WTC11 (cell line): ENCODE measurements at places on chromosomes 4 and X.

- no peak overlapping the region for H3K27ac ChIP-seq
- DNase-seq: no peak
Measured at GRCh38 chr4:7066006-7066405, 1.9 kb downstream of the GRPEL1 start.

DNA sequence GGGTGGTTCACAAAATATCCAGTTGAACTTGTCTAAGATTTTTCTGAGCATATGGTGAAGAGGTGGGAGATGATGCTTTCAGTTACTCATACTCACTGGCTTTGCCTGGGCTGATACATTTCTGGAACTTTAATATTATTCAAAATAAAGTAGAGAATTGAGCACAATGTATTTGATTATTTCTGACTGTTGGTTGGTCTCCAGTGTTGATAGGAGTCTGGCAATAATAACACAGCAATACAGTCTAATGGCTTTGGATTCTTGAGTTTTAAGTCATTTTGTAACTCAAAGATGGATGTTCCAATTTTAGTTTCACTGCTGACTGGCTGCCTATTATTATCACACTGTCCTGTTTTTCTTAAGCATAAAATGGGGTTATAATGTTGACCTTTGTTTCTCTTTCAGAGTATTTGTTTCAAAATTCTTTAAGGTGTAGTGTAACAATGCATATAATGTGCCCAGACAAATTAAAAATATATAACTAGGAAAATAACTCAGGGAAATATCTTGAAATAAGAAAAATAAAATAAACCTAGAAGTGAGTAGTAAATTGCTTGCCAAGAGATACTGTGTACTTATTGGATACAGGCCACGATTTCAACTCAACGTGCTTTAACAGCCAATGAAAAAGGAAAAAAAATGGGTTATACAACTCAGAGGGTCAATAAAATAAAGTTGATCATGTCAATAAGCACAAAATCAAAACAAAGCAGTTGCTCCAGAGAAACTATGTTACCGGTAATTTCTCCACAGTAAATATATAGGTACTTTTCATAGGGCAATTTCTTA is 99.0 kb downstream of the ARSJ start:
- DNase-seq: no peak
- no peak overlapping the region for H3K27ac ChIP-seq
- H3K27me3 ChIP-seq: no peaks in the 10 kb centered on the region
- H3K4me3 ChIP-seq: no peak overlapping the region

DNA sequence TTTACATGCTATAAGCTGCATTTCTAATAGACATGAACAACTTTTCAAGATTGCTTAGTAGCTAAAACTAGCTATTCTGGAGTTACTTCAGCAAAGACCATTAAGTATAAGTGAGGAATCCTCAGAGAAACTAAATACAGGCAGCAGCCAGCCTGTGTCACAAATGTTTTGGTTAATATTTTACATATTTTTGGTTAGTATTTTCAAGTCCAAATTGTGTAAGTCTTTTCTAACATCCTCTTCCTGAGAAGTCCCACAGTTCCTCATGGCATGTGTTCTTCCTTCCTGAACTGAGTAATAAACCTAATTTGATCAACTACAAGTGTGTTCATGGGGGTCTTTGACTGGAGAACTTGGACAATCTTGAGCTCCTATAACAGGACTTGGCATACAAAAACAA is 42.4 kb upstream of the MCF2 start:
- no peak overlapping the region for H3K4me3 ChIP-seq
- peaks cover 22% of the 10 kb centered on the region for H3K36me3 ChIP-seq
- no peak overlapping the region for H3K27ac ChIP-seq
- no peaks in the 10 kb centered on the region for H3K27me3 ChIP-seq

- DNase-seq: no peak
- H3K4me1 ChIP-seq: peaks cover 2% of the 10 kb centered on the region; the same call in 1 of the 2 replicates
- no peak overlapping the region for H3K27ac ChIP-seq
- no peaks in the 10 kb centered on the region for H3K27me3 ChIP-seq
- no peak overlapping the region for H3K4me3 ChIP-seq
Measured at GRCh38 chr4:102089850-102090621, 255.2 kb downstream of the SLC39A8 start.

DNA sequence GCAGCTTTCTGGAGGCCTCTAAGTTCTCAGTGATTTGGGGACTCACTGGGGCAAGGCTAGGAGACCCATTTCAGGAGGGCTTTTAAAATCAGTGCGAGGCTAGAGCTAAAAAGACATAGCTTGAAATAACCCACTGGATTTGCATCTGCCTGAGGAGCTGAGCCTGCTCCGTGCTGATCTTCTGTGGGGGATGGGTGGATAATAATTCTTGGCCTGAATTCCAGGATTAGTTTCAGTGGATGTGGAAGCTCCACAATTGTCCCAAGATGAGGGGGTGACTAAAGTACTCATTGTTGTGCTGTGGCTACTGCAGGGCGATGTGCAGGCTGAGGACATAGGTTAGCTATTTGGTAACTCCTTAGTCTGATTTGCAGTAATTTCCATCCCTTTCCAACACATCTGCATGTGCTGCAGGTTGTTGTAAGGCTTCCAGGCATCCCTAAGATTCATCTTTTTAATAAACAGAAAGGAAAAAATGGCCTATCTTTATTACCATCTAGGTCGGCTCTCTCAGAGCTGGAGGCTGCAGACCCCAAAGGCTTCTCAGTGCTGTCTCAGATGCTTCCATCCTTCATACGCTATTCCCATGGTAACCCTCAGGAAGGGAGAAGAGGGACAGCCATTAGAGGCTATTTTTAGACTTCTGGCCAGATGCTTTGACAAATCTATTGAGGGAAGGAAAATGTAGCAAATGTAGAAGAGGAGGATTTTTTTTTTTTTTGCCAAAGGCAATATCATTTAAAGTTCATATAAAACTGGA is 63.4 kb downstream of the GRXCR1 start:
- DNase-seq: no peak
- H3K4me3 ChIP-seq: no peak overlapping the region
- H3K27ac ChIP-seq: no peak overlapping the region
- H3K36me3 ChIP-seq: no peaks in the 10 kb centered on the region

- no peak overlapping the region for H3K4me3 ChIP-seq
- no peaks in the 10 kb centered on the region for H3K36me3 ChIP-seq
- no peaks in the 10 kb centered on the region for H3K4me1 ChIP-seq
- DNase-seq: no peak
- no peaks in the 10 kb centered on the region; the same call in 1 of the 2 replicates for H3K27me3 ChIP-seq
Measured at GRCh38 chr4:113445286-113445685, 316.3 kb downstream of the CAMK2D start.

- no peak overlapping the region for H3K27ac ChIP-seq
- H3K4me1 ChIP-seq: no peaks in the 10 kb centered on the region
- DNase-seq: no peak
Measured at GRCh38 chr4:41227902-41228301, 13.6 kb upstream of the APBB2 start.

- no peak for DNase-seq
- H3K4me1 ChIP-seq: peaks cover 21% of the 10 kb centered on the region
- H3K27ac ChIP-seq: no peak overlapping the region
Measured at GRCh38 chrX:78330540-78330939, 3.1 kb upstream of the CYSLTR1 start.

DNA sequence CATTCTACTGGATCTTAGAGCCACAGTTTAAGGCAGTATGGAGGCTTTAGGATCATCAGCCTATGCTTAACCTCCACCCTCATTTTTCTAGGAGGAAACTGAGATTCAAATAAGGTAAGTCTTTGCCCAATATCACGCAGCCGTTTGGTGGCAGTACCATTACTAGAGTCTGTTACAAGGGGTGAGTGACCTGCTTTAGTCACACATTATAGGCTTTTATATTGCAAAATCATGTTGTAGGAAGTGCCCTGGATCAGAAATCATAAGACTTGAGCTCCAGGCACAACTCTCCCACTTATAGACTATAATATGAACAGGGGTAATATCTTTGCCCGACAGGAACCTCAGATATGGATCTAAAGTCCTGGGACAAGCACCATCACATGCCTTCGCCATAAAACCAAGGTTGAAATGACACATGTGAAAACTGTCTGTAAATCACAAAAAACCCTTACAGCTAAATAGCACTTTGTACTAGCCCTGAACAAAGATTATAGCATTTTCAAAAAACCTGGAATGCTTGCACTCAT is 19.2 kb downstream of the HPSE start:
- H3K36me3 ChIP-seq: peaks cover 4% of the 10 kb centered on the region; the same call in 1 of the 2 replicates
- no peak overlapping the region for H3K4me3 ChIP-seq
- no peaks in the 10 kb centered on the region for H3K27me3 ChIP-seq
- no peak for DNase-seq
- H3K27ac ChIP-seq: no peak overlapping the region

- no peaks in the 10 kb centered on the region for H3K4me1 ChIP-seq
- H3K27ac ChIP-seq: no peak overlapping the region
- no peak for DNase-seq
- H3K27me3 ChIP-seq: no peaks in the 10 kb centered on the region; the same call in 1 of the 2 replicates
Measured at GRCh38 chrX:20432048-20432447, 165.3 kb upstream of the RPS6KA3 start.

- peak; percentile 43 for DNase-seq
- no peaks in the 10 kb centered on the region for H3K36me3 ChIP-seq
- H3K4me3 ChIP-seq: no peak overlapping the region
- no peak overlapping the region for H3K27ac ChIP-seq
- H3K4me1 ChIP-seq: peaks cover 9% of the 10 kb centered on the region
Measured at GRCh38 chr4:78644744-78645330, 93.3 kb downstream of the ANXA3 start.

GRCh38 chr4:143270256-143270838 is 66.3 kb upstream of the GAB1 start:
- H3K4me1 ChIP-seq: no peaks in the 10 kb centered on the region
- no peak for DNase-seq
- H3K4me3 ChIP-seq: no peak overlapping the region
- H3K27ac ChIP-seq: no peak overlapping the region
- H3K27me3 ChIP-seq: 0 out of 2 replicates have a peak, but pooled peaks cover 5% of the 10 kb centered on the region

DNA sequence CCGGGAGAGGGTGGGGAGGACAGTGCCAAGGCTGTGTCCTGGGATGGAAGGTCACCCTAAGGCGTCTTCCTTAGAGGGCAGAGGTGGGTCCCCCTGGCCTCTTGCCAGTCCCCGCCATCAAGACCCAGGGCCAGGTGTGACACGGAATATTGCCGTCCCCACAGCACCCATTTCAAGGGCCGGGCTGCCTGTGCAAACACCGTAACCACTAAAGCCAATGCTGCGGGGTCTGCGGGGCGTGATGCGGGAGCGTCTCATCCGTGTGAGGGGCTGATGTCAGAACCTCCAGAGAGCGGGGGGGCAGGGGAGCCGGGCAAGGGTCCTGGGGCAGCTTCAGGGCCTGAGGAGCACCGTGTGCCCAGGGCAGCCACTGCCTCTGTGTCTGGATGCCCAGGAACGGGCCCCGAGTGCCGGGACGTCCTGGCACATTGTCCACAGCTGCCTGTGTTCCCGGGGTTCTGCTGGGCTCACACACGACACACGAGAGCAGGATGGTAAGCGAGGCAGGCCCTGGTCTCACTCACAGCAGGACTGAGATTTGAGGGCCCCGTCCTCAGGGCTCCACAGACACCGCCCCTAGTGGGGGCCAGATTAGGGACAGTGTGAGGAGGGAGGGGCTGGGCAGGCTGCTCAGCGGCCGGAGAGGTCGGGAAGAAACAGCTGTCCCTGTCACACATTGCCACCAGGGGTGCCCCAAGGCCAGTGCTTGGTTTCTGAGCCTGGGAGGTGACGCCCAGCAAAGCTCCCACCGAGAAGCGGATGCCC is 29.2 kb downstream of the NKX1-1 start:
- H3K4me3 ChIP-seq: no peak overlapping the region
- peaks cover 10% of the 10 kb centered on the region; the same call in 1 of the 2 replicates for H3K36me3 ChIP-seq
- H3K27ac ChIP-seq: no peak overlapping the region
- DNase-seq: peak; percentile 27
- no peaks in the 10 kb centered on the region for H3K4me1 ChIP-seq

DNA sequence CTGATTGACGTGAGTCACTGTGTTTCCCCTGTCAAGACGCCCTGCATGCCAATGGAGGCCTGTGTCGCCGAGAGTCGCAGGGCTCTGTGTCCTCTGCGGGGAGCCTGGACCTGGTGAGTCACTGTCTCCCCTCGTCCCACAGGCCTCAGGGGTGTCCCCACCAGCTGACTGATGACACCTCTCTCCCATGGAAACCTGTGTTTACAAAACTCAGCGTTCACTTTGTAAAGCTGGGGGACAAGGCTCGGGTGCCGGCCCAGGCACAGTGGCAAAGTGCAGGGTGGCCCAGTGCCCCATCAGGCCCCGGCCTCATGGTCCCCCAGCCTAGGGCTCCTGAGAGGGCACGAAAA is 21.2 kb upstream of the HGFAC start:
- no peaks in the 10 kb centered on the region for H3K4me1 ChIP-seq
- no peaks in the 10 kb centered on the region for H3K36me3 ChIP-seq
- H3K4me3 ChIP-seq: no peak overlapping the region
- H3K27ac ChIP-seq: no peak overlapping the region
- no peak for DNase-seq

GRCh38 chrX:19824603-19825002 is 62.8 kb downstream of the SH3KBP1 start:
- no peak overlapping the region for H3K27ac ChIP-seq
- peaks cover 22% of the 10 kb centered on the region for H3K4me1 ChIP-seq
- no peak for DNase-seq
- no peaks in the 10 kb centered on the region for H3K27me3 ChIP-seq
- H3K4me3 ChIP-seq: no peak overlapping the region
- H3K36me3 ChIP-seq: 0 out of 2 replicates have a peak, but pooled peaks cover 9% of the 10 kb centered on the region

GRCh38 chrX:37809970-37810369 is 30.1 kb downstream of the CYBB start:
- H3K27ac ChIP-seq: no peak overlapping the region
- H3K36me3 ChIP-seq: no peaks in the 10 kb centered on the region
- no peaks in the 10 kb centered on the region for H3K27me3 ChIP-seq
- DNase-seq: no peak
- 0 out of 2 replicates have a peak, but pooled peaks cover 3% of the 10 kb centered on the region for H3K4me1 ChIP-seq

DNA sequence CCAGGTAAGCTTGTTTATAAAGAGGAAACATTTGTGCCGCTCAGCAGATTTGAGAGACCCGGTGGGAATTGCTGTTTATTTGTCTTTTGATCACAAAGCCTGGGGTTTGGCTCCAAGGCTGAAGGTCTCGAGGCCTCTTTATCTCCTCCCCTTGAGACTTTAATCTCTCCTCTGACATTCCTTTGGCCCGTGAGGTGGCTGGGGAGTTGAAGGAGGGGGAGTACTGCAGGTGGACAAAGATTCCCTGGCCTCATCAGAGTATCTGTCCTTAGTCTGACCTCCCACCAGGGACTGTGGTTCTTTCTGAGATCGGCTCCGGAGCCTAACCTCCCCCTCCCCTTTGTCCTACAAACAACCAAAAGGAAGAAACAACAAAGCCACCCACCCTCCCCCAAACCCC is 216.5 kb downstream of the MID1IP1 start:
- no peak overlapping the region for H3K4me3 ChIP-seq
- H3K27ac ChIP-seq: no peak overlapping the region
- DNase-seq: no peak

DNA sequence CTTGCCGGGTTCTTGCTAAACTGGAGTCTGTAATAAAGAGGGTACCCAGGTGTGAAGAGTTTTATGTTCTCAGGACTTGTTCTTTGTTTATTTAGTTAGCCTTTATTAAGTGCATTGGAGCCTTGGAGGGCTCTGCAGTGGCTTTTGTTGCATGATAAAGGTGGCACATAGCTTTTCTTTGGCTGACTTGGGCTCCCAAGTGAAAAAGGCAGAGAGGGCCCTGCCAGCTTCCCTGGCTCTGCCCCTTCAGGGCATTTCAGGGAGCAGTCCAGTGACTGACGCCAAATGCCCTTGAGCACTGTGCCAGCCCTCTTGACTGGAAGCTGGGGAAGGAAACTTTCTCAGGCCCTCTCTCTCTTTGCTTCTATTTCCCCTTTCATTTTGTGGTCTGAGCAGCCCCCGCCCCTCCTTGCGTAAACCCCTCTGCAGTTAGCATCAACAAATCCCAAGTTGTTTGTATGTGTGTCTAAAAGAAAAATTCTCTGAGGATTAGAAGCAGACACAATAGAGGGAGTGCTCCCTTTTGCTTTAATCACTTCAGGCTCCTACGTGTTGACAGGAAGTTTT is 152.2 kb downstream of the NHS start:
- no peak for DNase-seq
- H3K27ac ChIP-seq: no peak overlapping the region
- no peaks in the 10 kb centered on the region for H3K27me3 ChIP-seq
